ENCODE measurements at places on chromosomes 12 and 14.

GRCh38 chr12:48442179-48442847 is 30.0 kb upstream of the ANP32D start:
- DNase-seq, result no peak

DNA sequence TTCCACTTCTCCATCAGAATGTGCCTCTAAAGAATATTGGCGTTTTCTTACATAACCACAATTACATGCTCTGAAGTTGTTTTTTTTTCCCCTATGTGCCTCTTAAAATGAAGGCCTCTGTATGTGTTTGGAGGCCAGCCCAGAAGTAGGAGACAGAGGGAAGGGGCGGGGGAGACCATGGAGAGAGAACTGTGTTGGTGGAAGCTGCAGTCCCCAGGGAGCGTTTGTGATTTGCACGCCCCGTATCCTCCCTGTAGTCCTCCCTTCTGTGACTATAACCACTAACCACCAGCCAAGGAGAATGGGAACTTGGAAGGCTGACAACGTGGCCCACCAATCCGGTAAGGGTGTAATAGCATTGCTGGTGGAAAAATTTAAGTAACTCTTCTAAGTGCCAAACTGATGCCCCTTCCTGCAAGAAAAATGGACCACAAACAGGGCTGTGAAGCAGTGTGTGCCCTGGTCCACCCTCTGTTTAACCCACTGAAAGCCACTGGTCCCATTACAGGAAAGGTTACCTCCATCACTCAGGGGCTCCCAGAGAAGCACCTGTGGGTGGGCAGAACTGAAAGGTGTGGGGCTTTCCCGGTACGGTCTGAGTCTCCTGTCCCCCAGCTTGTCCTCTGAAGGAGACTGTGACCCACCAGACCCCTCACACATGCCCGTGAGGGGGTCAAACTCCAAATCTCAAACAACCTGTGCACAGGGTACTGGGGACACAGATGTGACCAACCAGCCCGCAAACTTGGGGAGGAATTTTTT is 36.8 kb downstream of the CCDC88C start:
- no peak for DNase-seq

DNA sequence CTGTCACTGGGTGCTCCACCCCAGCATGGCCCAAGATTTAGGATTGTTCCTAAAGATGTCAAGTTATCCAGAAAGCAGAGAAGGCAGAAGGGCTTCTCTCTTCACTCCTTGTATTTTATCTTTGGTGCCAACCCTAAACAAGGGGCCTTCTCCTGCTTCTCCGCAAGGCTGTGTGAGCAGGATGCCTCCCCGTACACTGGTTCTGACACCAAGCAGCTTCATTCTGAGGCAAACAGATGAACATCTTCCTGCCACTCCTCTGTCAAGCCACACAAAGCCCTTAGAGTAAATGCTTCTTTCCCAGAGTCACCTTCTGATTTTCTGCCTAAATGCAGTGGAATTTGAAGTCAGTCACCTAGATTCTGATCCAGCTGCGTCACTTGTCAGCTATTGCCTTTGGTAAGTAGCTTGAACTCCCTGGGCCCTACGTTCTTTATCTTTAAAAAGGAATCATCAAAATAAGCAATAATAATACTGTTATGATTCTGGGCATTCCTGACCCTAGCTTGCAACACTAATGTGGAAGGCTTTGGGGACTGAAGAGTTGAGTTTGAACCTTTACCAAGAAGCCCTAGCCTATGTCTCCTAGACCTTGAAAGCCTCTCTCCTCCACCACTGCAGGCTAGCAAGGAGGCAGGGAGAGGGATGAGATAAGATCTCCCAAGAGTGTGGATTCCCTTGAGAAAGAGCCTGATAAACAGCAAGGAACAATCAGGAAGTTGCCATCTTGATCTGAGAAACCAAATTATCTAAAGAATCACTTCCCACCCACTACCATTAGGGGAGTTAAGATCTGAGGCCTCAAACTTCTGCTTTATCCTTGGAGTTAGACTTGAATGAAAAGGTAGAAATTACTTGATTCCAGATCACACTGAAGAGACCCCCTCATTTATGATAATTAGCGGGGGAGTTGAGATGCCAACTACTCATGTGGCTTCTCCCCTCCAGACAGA is 5.7 kb downstream of the KRT73 start:
- peak; percentile 5 for DNase-seq

DNA sequence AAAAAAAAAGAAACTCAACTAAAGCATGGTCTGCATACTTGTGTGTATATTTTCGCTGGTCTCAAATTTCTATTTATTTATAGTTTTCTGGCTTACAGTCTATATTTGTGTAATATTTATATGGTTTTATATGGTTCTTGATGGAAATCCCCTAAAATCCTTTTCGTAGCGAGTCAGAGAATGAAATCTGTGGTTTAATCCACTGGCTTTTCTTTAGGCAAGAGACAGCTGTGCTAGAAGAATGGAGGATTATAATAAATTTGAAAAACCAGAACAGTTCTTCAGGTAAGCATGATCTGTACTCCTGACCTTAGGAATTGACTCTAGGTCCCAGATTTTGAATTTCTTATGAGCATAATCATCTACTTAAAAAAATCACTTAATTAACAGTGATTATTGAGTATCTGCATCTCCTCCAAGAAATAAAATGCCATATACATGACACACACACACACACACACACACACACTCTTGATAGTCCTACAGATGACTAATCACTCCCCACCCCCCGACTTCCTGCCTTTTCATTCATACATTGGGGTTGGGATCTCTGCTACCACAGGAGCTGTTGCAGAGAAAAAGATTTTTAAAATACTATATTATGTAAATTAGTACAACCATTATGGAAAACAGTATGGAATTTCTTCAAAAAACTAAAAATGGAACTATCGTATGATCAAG is 113.4 kb downstream of the CRADD start:
- DNase-seq, result no peak

GRCh38 chr14:70027785-70028428 is 148.7 kb downstream of the SMOC1 start:
- DNase-seq, result peak; percentile 28

DNA sequence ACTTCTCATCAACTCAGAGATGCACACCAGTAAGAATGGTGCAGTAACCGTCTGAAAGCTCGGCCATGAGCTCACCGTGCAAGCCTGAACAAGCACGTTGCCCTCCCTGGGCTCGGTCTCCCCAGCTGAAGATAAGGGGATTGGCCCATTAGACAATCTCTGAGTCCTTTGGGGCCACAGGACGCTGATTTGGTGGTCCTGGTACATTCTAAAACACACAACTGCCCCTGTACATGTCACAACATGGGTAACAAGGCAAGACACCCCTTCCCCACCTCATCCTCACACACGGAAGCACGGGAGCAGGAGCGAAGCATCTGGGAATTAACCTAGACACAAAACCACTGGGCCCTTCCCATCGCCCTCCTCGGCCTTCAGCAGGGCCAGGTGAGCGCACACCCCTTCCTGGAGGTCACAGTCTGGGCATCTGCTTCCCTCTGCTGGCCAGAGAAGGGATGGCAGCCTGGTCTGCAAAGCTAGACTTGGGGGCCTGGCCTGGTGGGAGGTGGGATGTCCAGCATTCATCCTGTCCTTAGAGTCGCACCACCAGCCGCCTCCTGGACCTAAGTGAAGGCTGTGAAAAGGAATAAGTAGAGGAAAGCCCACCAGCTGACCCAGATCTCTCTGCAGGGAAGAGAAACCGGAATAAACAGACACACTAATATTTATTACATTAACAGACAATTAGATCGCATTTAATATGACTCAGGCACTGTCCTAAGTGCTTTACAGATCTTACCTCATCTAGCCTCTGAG is 18.9 kb upstream of the SMUG1 start:
- DNase-seq, result peak; percentile 60

DNA sequence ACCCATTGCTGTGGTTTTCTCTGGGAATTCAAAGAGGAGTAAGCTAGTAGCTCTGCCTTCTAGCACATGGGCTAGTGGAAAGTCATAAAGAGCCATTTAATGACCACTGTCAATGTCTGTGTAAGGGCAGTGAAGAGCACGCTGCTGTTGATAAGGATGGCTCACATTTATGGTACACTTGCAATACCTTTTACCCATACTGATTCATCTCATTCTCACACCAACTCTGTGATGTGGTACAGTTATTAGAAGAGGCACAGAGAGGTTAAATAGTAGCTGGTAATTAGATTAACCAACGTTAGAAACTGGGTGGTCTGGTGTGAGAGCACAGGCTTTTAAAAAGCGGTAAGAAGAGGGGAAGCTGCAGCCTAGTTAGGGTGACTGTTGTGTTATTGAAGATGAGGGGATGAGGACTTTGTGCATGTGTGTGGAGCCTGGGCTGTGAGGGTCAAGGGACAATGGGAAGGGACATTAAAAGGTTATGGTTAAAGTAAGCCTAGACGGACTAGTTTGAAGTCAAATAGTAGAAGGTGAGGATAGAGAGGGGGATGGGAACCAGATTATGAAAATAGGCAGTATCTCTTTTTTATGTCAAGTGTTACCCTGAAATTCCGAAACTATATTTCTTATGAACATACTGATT is 25.2 kb downstream of the RASSF3 start:
- DNase-seq, result no peak
